ENCODE measurements at places on chromosomes 7 and 10.

DNA sequence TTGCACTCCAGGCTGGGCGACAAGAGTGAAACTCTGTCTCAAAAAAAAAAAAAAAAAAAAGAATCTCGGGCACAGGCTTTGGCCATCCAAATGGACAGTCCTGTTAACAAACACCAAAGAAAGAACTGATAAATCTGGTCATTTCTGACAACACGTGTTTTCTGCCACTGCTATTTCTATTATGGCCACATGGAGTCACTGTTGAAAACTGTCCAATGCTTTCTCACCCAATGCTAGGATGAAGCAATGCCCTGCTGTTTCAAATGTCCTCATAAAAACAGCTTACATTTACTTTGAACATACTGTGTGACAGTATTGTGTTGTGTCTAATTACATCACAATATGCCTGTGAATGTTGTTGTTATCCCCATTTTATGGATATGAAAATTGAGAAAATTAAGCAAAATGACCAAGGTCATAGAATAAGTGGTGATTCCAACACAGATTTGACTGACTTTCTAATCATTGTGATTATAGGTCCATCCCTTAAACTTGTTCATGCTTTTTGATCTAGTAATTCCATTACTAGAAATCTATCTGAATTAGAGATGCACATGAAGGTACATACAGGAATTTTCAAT, 19.9 kb upstream of the MAP3K8 start:
- peak; percentile 71 for DNase-seq

DNA sequence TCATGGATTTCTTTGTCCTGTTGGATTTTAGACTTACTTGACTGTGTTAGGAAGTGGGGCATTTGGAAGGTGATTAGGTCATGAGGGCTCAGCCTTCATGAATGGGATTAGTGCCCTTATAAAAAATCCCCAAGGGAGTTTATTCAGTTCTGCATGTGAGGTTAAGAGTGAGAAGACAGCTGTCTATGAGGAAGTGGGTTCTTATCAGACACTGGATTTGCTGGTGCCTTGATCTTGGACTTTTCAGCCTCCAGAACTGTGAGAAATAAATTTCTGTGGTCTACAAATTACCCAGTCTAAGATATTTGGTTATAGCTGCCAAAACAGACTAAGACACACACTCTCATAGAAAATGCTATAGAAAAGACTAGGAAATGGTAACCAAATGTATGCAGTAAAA, 724.7 kb upstream of the FZD8 start:
- DNase-seq, result peak; percentile 27

- DNase-seq, result no peak
Observed at GRCh38 chr10:112195224-112195623, 11.7 kb upstream of the GPAM start.

DNA sequence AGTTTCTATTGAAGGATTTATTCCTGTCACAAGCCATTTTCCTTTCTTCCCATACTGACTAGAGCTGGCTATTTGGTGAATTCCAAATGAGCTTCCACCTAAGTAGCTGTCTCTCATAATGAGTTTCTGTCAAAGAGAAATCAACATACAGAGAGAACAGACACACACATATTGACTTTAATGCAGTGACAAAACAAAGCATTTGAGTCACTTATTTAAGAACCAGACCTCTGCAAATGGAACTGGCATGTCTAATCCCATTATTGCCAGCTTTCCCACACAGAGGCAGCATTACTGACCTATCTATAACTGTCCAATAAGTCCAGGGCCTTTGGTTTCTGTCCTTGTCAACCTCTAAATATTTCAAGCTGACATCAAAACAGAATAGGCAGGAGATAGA, 179.3 kb upstream of the CSTF2T start:
- DNase-seq, result no peak

GRCh38 chr7:158705234-158705850, 738 bp upstream of the NCAPG2 start:
- no peak for DNase-seq

DNA sequence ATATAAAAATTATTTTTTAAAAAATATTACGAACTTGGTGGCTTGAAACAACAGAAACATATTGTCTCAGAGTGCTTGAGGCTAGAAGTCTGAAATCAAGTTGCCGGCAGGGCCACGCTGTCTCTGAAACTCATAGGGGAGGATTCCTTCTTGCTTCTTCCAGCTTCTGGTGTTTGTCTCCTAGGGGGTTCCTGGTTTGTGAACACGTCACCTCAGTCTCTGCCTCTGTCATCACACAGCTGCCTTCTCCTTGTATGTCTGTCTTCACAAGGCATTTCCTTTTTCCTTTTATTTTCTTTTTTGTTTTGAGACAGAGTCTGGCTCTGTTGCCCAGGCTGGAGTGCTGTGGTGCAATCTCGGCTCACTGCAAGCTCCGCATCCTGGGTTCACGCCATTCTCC, 12.7 kb upstream of the SNX8 start:
- no peak for DNase-seq

GRCh38 chr7:732094-732541, 5.0 kb upstream of the PRKAR1B start:
- DNase-seq, result no peak

GRCh38 chr7:37352251-37352880, 96.3 kb downstream of the ELMO1 start:
- no peak for DNase-seq

Data from fibroblast of skin of scalp (primary cell).